ENCODE measurements at places on chromosomes 3 and 15. TPM values are rescaled to one million over a fixed set of nuclear protein-coding genes. Genes with fewer than 3 reads are reported as not detected.

OR5K2 gene
- total RNA-seq = not detected

LRRC31 gene
- not detected for total RNA-seq

C3orf49 gene
- not detected for total RNA-seq

FYTTD1 gene
- 39.7 TPM for total RNA-seq

LIPH gene
- total RNA-seq = not detected

RBM5 gene
- total RNA-seq = 200 TPM

CFAP44 gene
- total RNA-seq = 3.0 TPM

CISH gene
- 2.3 TPM for total RNA-seq

NLGN1 gene
- total RNA-seq = 10.9 TPM

SLC22A14 gene
- 0.49 TPM for total RNA-seq

CTDSPL gene
- 44.0 TPM for total RNA-seq

CAPN3 gene
- total RNA-seq = 1.9 TPM

SEMA5B gene
- not detected for total RNA-seq

ERICH6 gene
- 0.32 TPM for total RNA-seq

FBXW12 gene
- 0.12 TPM for total RNA-seq

UCN2 gene
- 2.6 TPM for total RNA-seq

GHRL gene
- 0.36 TPM for total RNA-seq

KY gene
- 0.49 TPM for total RNA-seq

CNTN6 gene
- 1.3 TPM for total RNA-seq

SI gene
- total RNA-seq = not detected

TEX55 gene
- total RNA-seq = not detected

NR1I2 gene
- total RNA-seq = not detected

ZBTB11 gene
- total RNA-seq = 23.7 TPM

PLXNB1 gene
- 21.1 TPM for total RNA-seq

MAP6D1 gene
- 2.8 TPM for total RNA-seq

DPPA2 gene
- not detected for total RNA-seq

GXYLT2 gene
- 37.8 TPM for total RNA-seq

ABI3BP gene
- total RNA-seq = 61.1 TPM

SPATA12 gene
- not detected for total RNA-seq

CLDN18 gene
- total RNA-seq = not detected

All from hair follicle dermal papilla cell (primary cell).